ENCODE measurements at places on chromosomes 4 and X.

GRCh38 chr4:85603437-85604336, 128.7 kb downstream of the ARHGAP24 start:
- DNase-seq = no peak

DNA sequence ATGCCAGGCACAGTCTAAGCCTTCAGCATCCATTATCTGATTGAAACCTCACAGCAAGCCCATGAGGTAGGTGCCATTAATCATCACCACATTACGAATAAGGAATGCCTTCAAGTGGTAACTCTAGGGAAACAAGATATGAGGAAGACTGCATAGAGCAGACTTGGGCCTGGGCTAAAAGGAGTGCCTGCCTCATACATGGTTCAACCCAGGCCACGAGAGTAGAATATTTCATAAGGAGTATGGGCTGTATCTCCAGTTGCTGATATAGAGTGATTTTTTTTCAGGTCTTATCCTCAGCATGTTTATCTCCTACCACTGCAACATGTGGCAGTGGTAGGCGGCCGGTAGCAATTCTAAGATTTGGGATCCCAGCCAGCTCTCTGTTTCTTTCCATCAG, 51.7 kb downstream of the ATP11C start:
- no peak for DNase-seq

DNA sequence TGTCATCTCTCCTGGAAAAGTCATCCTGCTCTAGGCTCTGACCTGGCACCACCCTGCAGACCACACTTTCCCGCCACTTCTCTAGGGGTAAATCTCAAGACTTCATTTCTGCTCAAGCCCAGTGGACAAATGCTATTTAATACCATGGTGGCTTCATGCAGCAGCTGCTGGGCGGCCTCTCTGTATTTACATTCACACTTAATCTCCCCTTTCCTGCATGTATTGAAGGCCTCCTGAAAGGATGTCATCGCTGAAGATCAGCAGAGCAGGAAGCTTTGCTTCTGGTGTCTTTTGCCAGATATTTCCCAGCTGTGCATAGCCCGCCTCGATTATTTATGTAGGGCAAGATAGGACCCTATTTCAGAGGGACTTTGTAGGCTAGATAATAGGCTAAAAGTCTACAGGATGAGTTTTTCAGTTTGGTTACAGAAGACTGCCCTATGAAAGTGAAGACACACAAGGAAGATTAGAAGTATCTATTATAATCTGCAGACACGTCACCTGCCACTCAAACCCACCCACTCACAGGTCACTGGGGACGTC, 17.2 kb downstream of the PROM1 start:
- DNase-seq = no peak

DNA sequence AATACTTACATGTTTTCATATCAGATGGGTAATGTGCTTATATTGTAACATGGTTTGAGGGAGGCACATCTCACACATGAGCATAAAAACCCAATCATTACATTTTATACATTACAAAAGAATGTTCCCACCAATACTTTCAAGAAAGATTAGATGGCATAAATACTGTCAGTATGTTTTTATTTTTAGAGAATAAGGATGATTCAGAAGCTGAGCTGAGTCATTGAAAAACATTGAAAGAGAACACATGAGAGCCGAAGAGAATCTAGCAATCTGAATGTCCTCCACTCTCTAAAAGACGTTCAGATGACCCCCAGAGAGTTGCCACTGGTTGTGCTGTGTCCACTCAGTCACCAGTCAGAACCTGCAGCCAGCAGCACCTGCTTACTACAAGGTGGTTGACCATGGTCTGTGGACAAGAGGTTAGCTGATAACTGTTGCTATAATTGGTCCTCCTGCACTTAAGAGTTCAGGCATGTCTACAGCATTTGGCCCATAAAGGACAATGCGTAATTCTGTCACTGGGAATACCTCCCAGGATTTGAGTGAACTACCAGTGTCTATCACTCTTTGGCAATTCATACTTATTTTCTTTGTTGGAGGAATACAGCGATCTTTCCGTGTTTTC, 382.2 kb upstream of the IGFBP7 start:
- no peak for DNase-seq

- DNase-seq = no peak
Observed at GRCh38 chrX:13994536-13995080, 35.1 kb downstream of the GEMIN8 start.

DNA sequence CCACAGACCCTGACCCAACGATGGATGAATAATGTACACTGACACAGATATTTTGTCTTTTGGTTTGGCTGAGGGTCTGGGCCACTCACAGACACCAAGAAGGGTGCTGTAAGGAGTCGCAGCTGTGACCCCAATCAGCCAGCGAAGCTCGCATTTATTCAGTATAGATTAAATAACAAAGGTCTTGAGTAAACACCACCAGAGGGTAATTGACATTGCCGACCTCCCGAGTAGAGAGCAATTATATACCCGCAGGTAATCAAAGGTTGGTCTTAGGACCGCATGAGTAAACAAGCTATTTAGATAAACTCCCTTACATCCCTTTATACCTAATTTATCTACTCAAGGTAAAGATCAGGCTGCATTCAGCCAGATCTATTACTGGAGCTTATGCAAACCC, 297.1 kb downstream of the ADAM29 start:
- DNase-seq = no peak

GRCh38 chr4:6134612-6135220, 65.6 kb downstream of the JAKMIP1 start:
- no peak for DNase-seq

All from C1 segment of cervical spinal cord (tissue), 14 donors.